Fibroblast of skin of right biceps (primary cell): ENCODE measurements at places on chromosomes 3 and 15.

DNA sequence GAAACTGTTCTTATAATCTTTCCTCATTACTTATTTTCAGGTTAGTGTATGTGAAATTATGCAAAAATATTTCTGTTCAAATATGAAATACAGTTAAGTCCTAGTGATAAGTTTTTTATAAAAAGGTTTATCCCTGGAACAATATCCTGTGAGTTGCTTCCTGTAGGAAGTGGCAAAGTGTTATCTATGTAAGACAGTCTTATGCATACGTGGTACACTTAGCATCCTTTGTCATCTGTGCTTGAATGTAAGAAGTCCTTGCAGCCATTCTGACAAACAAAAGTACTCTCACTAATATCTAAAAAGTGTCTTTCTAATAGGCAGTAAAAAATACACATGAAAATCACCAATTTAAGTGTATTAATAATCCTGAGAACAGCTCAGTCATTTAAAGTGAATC lies 372.5 kb upstream of the BCHE start:
- DNase-seq, result no peak

- DNase-seq, result no peak
These were observed 789.2 kb upstream of the NR2F2 start for GRCh38 chr15:95541301-95541700.

- no peak for DNase-seq
These were observed 11.3 kb upstream of the TUBGCP5 start for GRCh38 chr15:23050708-23051107.

- no peak for DNase-seq
These were observed 609.2 kb upstream of the ZNF385D start for GRCh38 chr3:22360164-22360563.

GRCh38 chr15:52735231-52736089 lies 54.7 kb downstream of the ONECUT1 start:
- DNase-seq, result peak; percentile 69

GRCh38 chr3:97930018-97930417 lies 42.2 kb downstream of the RIOX2 start:
- DNase-seq, result no peak
